ENCODE measurements at places on chromosomes 2 and 18.

DNA sequence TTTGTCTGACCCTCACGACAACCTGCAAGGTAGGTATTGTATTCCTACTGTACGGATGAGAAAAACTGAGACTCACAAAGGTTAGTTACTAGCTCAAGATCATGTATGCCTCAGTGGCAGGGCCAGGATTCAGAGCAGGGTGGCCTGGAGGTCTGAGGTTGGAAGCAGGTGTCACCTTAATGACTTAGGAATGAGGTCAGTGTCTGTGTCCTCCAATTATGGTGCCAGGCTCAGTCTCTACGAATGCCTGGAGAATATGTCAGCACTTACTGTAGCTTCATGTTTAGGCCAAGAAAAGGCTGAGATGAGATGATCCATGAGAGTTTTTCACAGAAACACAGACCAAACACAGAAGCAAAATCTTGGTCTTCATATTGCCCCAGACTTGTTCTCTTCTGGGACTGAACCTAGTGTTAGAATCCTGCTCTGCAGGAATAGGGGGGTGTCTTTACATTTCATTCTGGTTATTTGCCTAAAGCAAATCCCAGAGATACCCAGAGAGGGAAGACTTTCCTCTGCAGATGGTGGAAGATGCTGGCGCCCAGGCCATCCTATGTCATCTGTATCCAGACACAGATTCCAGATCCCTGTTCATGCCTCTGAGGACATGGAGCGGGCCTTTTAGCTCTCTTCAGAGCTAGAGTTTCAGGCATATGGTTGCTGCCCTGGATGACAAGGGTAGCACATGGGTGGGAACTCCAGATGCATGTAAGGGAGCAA, 16.3 kb upstream of the RAB10 start:
- DNase-seq: no peak

DNA sequence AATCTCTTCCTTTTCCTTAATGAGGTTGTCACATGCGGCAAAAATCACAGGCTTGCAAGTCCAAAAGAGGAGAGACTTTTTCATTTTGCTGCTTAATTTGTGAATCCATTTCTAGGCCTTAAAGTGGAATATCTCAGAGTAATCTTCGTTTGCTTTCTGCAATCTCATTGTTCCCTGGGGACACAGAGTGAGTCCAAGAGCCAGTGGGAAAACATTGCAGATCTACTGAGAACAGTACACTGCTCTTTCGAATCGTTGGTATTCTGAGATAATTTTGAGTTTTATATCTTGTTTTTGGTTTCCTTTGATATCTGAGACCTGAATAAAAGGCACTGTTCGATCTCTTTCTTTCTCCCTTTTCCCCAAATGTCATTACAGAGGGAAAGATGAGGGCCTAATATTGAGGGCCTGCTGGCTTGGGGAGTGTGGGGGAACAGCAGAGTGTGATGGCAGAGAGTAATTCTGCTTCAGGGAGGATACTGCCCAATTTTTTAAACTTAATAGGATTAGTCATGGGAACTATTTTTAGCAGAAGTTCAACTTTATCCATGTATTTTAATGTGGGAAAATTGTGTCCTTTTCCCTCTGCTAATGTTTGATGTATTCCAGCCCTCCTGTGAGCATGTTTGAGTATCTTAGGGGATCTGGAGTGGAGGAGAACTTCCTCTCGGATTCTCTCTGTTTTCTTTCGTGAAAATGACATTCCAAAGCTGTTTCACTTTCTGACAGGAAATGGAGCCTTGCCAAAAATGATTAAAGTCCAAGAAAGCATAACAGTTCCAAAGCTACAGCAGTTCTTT, 418.2 kb upstream of the ZEB2 start:
- DNase-seq: no peak

GRCh38 chr18:48702346-48703027, 163.7 kb downstream of the CTIF start:
- DNase-seq: no peak

DNA sequence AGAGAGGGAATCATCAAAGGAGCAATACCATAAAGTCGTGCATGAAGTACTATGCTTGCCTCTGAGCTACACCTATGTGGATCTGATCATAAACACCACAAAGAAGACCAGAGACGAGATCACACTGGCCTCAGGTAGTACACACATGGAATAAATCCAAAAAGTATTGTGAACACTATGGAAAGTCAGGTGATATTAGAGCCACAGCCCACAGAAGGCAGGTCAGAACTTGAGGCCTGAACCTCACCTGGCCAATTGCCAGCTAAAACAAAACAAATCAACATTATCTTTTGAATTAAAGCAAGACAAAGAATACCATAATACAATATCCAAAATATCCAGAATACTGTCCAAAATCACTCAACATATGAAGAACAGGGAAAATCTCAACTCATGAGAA, 371.1 kb downstream of the NCKAP5 start:
- no peak for DNase-seq

GRCh38 chr18:25062720-25063119, 289.2 kb downstream of the ZNF521 start:
- DNase-seq: no peak

DNA sequence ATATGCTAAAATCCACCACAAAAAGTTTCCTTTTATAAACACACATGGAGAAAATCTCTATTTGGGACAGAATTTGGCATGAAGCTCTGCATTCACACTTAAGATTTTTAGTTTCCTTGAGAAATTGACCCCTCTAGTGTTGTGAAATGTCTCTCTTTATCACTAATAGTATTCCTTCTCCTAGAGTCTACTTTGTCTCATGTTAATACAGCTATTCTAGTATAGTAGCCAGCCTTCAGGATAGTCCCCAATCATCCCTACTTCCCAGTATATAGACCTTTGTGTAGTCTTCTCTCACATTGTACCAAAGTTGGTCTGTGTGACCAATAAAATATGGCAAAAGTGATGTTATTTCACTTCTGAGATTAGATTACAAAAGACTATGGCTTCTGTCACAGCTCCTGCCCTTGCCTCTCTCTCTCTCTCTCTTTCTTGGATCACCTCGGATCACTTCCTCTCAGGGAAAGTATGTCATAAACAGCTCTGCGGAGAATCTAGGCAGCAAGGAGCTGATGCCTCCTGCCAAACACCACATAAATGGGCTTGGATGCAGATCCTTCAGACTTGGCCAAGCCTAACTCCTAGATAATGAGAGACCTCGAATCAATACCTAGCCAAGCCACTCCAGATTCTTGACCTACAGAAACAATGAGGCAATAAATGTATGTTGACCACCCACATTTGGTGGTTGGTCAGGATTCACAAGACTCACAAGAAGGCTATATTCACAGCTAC, 59.7 kb upstream of the NABP1 start:
- no peak for DNase-seq

DNA sequence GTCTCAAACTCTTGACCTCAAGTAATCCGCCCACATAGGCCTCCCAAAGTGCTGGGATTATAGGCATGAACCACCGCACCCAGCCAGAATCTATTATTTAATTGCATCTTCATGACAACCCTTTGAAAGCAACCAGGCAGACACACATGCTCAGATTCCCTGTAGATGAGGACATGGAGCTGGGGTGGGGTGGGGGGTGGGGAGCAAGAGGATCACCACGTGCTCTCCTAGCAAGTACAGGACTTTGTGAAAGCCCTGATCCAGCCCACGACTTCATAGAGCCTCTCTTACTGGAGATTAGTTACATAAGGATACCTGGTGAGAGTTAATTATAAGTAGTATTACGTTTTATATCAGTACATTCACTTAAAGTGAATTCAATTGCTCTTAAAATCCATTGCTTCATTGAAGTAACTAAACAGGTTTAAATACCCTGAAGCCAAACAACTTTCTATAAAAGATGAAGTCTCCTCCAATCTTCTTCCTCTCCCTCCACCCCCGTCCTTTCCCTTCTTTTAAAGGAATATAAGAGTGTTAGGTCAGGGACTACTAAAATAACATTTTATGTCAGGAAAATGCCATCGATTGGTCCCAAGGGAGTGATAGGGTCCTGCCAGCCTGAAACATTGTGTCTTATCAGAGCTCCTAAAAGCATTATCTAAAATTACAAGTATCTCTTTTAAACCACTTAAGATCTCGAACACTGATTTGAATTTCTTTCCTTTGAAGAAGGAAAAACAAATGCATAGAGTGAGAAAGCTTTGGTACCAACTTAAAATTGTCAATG, 123.9 kb downstream of the EPHA4 start:
- no peak for DNase-seq

DNA sequence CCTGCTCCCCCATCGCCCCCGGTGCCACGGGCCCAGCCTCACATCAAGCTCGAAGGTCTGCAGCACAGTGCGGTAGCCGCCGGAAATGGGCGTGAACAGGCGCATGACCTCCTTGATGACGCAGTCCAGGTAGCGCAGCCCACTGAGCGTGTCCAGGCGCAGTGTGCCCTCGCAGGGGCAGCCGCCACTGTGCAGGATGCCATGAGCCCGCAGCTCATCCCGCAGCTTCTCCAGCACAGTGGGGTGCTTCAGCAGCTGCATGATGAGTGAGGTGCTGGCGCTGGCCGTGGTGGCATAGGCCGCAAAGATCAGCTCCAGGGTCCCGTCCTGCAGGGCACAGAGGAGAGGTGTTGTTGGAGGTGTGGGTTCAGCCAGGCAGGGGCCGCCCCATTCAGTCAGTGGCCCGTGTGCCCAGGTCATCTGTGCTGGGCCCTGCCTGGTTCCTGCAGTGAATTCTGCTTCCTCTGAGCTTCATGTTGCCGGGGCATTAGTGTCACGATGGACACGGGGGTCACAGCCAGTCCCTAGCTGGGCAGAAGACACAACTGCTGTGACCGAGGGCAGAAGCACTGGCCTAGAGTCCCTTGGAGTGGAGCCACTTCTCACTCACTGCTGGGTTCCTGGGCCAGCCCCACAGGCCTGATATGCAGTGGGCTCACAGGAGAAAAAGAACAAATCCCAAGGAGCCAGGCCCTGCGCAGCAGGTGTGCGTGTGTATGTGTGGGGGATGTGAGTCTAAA, 14.5 kb downstream of the CYP26B1 start:
- DNase-seq: no peak

DNA sequence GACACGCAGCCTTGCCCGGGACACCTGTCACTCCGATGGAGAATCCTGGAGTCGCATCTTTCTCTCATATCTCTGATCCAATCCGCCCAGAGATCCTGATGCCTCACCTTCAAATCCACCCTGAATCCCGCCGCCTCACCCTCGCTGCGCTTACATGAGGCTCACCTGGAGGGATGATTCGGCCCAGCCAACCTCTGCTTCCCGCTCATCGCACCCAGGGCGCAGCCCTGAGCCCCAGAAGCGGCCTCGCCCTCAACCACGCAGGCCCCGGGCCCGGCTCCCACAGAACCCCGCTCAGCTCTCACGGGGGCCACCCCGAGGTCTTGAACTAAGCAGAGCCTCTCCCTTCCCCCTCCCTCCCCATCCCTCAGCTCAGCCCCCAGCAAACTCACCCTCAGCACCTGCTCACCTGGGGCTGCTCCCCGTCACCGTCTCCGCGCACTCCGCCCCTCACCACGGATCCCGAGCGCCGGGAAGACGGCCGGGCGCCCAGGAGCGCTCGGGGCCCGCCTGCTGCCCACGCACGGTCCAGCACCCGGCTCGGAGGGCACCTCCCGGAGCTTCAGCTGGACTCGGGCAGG, 160.0 kb downstream of the NDUFA10 start:
- no peak for DNase-seq

- no peak for DNase-seq
These were observed 964 bp upstream of the GALNT3 start for GRCh38 chr2:165795011-165795410.

- DNase-seq: no peak
These were observed 74.7 kb downstream of the KIAA2012 start for GRCh38 chr2:202147775-202148174.

GRCh38 chr18:24015639-24016631, 1.4 kb downstream of the TTC39C start:
- no peak for DNase-seq

GRCh38 chr2:210392469-210392881, 77.5 kb upstream of the MYL1 start:
- DNase-seq: no peak

DNA sequence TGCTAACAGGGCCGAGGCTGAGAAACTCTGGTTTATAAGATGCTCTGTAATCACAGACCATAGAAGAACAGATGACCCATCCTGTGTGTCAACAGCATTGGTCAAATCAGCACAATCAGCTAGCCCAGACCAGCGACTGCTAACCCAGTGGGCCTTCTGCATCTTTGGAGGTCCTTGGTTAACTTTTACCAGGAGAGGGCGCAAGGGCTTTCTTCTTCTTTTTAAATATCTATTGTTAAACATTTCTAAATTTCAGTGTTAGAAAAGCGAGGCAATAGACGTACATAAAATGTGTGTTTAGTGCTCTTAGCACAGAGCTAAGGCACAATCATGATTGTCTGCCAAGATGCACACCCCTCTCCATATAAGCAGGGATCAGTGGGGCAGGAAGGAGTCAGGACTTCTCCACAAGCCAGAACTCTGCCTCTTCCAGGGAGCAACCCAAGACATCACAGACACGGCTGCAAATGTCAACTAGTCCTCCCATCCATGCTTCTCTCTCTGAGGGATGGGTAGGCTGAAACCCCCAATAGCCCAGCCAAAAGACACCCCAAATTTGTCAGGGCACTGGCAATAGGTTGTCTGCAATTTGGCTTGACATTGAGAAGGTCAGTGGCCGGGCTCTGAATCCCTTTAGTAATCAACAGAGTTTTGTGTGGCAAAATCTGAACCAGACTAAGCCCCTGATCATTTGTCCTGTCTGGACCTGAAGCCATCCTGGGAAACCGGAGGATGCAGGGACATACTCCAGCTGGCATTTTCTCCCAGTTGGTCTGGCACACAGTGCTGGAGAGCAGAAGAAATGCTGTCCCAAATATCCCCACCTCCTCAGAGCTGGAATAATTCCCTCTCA, 188.2 kb downstream of the BCL2 start:
- no peak for DNase-seq

DNA sequence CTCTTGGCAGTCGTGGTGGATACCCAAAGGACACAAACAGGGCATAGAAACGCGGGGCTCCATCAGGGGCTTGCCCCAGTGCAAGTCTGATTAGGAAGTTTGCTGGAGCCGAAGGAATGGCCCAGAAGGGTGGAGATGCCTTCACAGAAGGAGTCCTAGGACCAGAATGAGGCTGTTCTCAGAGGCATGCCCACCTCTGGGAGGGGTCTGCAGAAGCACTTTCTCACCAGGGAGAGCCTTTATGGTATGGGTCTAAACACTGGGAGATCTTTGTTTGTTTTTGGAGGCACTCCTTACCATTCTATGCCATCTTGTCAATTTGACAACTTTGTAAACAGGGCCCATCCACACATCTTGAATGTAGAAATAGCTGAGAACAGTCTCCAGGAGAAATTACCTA, 75.0 kb downstream of the CRIM1 start:
- DNase-seq: no peak

GRCh38 chr2:24164416-24164973, 10.4 kb upstream of the FAM228A start:
- DNase-seq: peak; percentile 43

DNA sequence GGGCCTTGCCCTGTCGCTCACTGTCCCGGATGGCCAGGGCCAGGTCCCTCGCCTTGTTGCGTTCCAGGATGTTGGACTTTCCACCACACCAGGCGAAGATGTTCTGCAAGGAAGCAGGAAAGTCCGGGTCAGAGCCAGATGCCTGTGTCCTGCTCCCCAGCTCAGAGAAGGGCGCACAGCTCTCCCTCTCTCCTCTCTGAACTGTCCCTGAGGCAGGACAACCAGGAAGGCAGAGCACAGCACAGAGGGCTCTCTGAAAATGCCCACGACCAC, 11.0 kb downstream of the CAPG start:
- DNase-seq: no peak
